ENCODE measurements at places on chromosomes 12 and 14.

DNA sequence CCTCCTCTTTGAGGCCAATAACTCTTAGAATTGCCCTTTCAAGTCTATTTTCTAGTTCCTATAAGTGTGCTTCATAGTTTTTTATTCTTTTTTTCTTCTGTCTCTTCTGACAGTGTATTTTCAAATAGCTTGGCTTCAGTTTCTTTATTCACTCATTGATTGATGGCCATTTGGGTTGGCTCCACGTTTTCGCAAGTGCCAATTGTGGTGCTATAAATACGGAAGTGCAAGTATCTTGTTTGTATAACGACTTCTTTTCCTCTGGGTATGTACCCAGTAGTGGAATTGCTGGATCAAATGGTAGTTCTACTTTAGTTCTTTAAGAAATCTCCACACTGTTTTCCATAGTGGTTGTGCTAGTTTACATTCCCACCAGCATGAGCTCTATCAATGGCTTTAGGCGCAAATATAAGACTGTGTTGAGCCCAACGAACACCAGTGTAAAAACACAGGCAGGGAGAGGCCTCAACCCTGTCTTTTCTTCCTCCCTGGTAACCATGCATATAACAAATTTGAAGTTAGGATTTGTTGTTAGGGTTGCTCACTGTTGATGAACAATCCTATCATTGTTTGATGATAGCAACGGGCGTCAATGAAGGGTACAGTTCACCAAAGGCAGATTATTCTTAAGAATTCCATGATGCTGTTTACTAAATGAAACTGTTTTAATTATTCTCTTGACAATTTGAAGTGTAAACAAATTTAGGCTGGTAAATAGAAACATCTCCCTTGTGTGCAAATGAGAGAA, 13.3 kb upstream of the LMNTD1 start:
- H3K27ac ChIP-seq: no peak overlapping the region
- no peaks in the 10 kb centered on the region for H3K36me3 ChIP-seq
- no peaks in the 10 kb centered on the region for H3K27me3 ChIP-seq
- no peak overlapping the region for H3K4me3 ChIP-seq
- H3K4me1 ChIP-seq: no peaks in the 10 kb centered on the region
- no peak for DNase-seq

DNA sequence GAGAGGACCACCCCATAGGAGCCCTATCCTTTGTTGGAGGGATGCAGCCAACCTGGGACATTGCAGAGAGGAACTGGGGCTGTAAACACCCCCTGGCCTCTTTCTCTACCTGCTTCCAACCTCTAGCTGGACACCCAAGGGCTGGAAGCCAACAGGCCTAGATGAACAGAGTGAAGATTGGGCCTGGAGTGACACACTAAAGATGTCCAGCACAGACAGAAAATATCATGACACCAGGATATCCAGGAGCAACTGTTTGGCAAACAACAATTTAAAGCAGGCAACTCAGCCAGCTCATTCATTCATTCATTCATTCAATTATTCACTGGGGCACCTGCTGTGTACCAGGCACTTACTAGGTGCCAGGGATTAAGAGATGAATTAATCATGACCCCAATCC, 125.0 kb upstream of the NCOR2 start:
- no peak for DNase-seq
- H3K36me3 ChIP-seq: no peaks in the 10 kb centered on the region
- H3K4me3 ChIP-seq: no peak overlapping the region

GRCh38 chr12:33439587-33440011, at the start of gene SYT10:
Gene SYT10, minus strand, starts transcription at chr12:33439819. Its CDS starts 297 bp downstream, at chr12:33439522.
- H3K4me1 ChIP-seq: peaks cover 20% of the 10 kb centered on the region
- peak within 1 kb of the TSS; percentile 48 for H3K4me3 ChIP-seq
- H3K27me3 ChIP-seq: peaks cover 27% of the 10 kb centered on the region
- H3K36me3 ChIP-seq: no peaks in the 10 kb centered on the region

DNA sequence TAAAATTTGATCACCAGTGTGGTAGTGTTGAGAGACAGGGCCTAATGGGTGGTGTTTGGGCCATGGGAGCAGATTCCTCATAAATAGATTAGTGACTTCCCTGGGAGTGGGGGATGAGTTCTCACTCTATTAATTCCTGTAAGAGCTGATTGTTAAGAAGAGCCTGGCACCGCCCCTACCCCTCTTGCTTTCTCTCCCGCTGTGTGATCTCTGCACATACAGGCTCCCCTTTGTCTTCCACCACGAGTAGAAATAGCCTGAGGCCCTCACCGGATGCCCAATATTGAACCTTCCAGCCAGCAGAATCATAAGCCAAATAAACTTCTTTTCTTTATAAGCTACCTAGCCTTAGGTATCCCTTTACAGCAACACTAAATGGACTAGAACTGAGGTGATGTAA, 31.9 kb upstream of the CAND1 start:
- H3K27ac ChIP-seq: no peak overlapping the region
- no peaks in the 10 kb centered on the region for H3K36me3 ChIP-seq
- H3K27me3 ChIP-seq: no peaks in the 10 kb centered on the region
- no peak overlapping the region for H3K4me3 ChIP-seq

DNA sequence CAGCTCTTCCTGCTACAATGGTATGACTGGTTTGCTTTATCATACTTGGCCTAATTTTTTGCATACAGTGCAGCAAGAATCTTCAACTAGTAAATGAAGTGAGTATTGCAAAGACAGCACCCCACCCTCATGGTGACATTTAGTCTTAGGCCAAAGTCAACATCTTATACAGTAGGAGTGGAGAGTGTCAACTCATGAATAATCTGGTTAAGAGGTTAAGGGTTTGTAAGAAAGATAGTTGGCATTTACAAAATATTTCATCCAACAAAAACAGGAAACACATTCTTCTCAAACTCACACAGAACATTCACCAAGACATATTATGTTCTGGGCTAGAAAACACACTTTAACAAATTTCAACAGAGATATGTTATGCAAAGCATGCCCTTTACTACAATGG, 2.2 kb upstream of the OAS1 start:
- H3K4me1 ChIP-seq: peaks cover 42% of the 10 kb centered on the region
- no peak overlapping the region for H3K4me3 ChIP-seq
- no peak overlapping the region for H3K27ac ChIP-seq
- DNase-seq: no peak
- H3K36me3 ChIP-seq: no peaks in the 10 kb centered on the region

DNA sequence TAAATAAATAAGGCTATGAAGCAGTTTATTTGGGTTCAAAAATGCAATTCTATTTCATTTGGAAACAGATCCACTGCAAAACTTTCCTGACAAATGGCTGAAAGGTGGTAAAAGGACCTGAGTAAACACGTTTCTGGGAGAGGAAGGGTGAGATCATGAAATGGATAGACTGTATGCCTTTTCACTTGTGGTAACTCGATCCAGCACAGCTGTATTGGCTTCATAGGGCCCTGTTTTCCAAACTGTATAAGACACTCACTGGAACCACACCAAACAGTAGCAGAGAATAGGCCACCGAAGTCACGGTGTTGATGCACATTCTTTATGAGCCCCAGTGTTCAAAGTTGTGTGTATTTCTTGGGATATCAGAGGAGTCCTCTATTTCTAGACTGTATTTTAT, 325.2 kb upstream of the DIO2 start:
- no peaks in the 10 kb centered on the region for H3K27me3 ChIP-seq
- no peak for DNase-seq
- H3K36me3 ChIP-seq: no peaks in the 10 kb centered on the region
- H3K4me3 ChIP-seq: no peak overlapping the region
- no peaks in the 10 kb centered on the region for H3K4me1 ChIP-seq

GRCh38 chr12:57340104-57340503, 89.1 kb upstream of the STAC3 start:
- DNase-seq: peak; percentile 37
- H3K36me3 ChIP-seq: peaks cover 7% of the 10 kb centered on the region
- H3K4me1 ChIP-seq: peaks cover 24% of the 10 kb centered on the region
- H3K27ac ChIP-seq: no peak overlapping the region

- H3K27ac ChIP-seq: peak overlapping the region; percentile 94
- no peaks in the 10 kb centered on the region for H3K27me3 ChIP-seq
- H3K4me1 ChIP-seq: peaks cover 61% of the 10 kb centered on the region
These were observed 692 bp upstream of the COX14 start for GRCh38 chr12:50111395-50111692.

Measured in stomach (tissue), 19 donors.